ENCODE measurements at places on chromosomes 7 and 10.
A peak's percentile ranks its signal among the peaks of the same experiment; 100 is the strongest.

- no peak for DNase-seq
These were observed 483.5 kb upstream of the POT1 start for GRCh38 chr7:125412890-125413665.

DNA sequence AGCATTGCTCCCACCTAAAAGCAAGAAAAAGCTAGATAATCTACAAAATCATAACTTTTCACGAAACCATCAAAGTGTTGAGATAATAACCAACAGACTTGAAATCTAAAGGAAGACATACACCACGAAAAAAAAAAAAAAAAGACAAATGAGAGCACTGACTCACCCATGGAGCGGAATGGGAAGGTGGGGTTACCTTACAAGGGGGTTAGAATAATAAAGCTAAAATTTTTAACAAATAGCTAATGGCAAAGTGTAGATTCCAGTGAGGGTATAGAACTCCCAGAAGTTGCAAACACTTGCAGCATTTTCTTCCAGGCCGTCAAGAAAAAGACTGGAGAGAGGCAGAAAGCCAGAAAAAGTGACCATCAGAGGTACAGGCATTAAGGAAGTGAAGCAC lies 27.2 kb downstream of the IPMK start:
- no peak for DNase-seq

DNA sequence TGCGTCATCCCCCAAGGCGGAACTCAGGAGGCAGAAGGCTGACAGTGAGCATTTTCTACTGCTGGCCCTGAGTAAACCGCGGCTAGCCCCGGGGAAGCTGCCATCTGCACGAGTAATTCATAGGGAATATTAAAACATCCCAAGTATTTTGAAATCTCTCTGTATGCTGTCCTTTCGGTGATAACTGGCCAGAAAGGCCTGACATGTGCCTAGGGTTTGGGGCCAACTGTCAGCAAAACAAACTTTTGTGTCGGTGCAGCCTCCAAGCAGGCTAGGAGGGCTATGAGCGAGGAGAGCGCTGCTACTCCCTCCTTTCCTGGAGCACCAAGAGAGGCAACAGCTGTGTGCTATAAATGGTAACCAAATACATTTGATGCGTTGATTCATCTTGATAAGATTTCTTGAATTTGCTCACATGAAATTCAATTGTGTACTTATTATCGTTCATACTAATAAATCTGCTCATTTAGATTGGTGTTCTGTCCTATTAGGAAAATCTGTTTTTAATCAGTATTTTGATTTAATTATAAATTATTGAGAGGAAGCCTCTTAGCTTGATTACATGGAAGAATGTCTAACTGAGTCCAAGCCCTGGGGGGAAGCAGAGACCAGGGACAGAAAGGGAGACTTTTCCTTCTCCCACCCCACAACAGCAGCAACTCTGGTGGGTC lies 124.4 kb upstream of the NPS start:
- no peak for DNase-seq

GRCh38 chr7:141660259-141660658 lies 41.7 kb downstream of the DENND11 start:
- no peak for DNase-seq

DNA sequence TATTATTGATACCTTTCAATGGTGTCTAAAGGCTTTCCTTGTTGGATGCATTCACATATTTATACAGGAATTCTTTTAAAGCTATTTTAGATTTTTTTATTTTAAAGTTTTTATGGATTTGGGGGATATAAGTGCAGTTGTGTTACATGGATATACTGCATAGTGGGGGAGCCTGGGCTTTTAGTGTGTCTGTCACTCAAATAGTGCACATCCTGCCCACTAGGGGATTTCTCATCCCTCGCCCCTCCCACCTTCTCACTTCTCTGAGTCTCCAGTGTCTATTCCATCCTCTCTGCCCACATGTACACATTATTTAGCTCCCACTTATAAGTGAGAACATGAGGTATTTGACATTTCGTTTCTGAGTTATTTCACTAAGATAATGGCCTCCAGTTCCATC lies 154.0 kb upstream of the MKI67 start:
- no peak for DNase-seq

GRCh38 chr10:97763947-97764346 lies 7.9 kb downstream of the SFRP5 start:
- no peak for DNase-seq

DNA sequence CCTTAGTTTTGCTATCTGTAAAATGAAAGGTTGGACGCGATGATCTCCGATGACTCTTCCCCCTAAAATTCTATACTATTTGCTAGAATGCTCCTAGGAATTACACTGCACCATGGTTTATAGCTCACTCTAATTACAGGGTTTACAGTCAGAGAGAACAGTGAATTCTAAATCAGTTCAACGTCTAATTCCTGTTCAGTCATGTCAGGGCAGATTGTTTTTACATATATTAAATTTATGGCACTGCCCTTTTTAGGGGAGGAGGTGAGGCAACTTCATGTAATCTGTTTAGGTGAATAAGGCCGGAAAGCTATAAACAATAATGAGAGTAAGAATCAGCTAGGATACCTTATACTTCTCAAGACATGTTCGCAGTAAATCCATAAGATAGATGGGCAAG lies 293.9 kb downstream of the BAMBI start:
- no peak for DNase-seq

GRCh38 chr10:102476466-102477141 lies 25.3 kb upstream of the C10orf95 start:
- no peak for DNase-seq

DNA sequence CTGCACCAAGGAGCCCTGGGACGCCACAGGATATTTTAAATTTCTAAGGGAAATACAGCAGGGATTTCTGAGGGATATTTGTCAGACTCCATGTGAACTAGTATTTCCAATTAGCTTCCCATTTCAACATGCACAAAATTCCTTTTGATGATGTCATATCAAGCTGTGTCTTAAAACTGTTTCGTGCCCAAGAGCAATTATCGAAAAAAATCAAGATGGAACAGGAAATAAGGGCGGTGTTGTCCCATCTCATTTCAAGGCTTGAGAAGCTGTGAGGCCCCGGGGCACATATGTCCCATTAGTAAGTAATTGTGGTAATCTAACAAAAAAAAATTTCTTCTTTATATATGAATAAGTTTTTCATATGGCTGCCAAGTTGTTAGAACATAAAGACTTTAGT lies 47.4 kb downstream of the PPP1R17 start:
- DNase-seq: no peak

DNA sequence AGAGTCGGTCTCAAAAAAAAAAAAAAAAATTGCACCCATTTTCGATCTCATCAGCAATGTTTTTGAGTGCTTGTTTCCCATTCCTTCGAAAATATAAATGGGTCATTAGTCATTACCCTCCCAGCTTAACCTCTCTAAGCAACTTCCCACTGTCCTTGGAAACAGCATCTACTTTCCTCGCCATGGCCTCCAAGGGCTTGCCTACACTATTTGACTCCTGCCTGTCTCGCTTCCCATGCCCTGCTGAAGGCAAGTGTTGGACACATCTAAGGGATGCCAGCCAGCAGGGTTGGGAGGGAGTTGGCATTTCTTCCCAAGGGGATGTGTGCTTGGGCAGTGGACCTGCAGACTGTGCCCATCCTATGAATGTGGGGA lies 12.7 kb upstream of the RHBDD2 start:
- DNase-seq: no peak

DNA sequence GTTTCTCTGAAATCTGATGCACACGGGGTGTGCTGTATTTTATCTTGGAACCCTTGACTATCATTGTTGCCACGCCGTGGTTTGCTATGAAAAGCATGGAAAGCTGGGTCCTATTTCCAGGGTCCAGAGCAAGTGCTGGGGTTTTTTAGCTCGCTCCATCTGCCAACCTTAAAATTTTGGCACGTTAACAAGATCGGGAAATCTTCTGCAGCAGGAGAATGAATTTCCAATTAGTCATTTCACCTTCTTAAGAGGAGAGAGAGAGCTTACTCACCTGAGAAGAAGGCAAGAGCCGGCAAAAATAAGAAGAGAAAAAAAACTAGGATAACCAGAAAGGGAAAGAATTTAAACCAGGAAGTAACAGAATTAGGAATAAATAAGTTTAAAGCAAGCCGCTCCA lies 223.6 kb upstream of the CELF2 start:
- no peak for DNase-seq

GRCh38 chr7:32093415-32094408 lies 23.5 kb upstream of the PDE1C start:
- DNase-seq: no peak

- no peak for DNase-seq
These were observed 12.3 kb upstream of the PANK1 start for GRCh38 chr10:89657302-89657701.

DNA sequence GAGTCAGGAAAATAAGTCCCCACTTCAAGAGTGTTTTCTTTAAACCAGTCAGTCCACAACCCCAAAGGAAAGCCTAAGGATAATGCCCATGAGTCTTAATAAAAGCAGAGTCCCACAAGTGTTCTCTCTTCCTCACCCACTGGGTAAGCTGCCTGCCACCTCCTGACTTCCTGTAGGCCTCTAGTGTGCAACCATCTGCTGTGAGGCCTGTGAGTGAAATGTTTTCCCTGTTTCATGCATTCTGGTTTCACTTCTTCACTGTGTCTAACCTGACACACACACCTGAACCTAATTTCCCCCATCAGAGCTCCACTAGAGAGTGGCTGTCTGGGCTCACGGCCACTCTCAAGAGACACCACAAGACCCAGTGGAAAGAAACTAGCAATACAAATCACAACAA lies 38.9 kb upstream of the GDF10 start:
- peak; percentile 59 for DNase-seq

DNA sequence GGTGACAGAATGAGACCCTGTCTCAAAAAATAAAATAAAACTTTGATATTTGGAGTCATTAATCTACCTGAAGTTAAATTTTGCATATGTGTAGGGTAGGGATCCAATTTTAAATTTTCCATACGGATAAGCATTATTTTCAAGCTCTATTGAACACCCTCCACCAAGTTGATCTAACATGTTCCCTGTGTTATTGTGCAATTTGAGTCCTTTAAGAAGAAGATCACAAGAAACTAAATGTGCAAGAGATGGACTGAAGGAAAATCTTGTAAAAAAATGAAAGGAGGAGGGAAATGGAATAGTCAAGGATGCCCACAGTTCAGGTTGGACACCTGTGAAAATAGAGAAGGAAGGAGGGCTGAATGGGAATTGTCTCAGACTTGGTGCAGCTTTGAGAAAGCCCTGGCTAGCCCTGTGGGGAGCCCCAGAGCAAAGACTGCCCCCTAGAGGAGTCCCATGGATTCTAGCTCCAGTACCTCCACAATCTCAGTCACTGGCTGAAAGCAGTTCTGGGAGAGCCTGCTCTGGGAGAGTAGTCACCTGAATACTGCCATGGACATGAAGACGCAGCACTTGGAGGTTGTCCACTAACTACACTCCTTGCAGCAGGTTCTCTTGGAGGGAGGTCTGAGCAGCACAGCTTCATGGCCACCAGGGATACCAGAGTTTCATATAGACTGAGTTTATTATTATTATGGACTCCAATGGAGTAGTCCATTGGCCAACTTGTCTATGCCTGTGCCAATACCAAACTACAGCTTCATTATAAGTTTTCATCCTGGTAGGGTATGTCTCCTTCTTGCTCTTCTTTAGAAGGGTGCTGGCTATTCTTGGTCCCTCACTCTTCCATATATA lies 5.7 kb upstream of the TIAL1 start:
- DNase-seq: no peak

DNA sequence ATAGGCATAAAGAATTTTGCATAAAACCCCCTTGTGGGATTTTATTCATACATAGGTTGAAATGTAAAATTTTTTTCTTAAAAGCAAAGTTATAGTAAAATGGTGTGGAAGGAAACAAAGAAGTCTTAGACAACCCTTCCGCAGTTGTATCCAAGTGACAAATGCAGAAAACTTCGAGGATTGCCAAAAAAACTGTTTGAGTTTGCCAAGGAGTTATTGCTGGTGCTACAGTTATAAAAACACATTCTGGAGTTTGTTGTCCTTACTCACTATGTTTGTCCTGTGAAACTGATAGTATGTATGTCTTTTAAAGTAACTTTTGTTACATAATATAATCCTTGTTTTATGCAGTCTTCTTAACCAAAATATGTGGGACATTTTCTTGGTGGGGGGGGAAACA lies 120.3 kb downstream of the FOXP2 start:
- no peak for DNase-seq

DNA sequence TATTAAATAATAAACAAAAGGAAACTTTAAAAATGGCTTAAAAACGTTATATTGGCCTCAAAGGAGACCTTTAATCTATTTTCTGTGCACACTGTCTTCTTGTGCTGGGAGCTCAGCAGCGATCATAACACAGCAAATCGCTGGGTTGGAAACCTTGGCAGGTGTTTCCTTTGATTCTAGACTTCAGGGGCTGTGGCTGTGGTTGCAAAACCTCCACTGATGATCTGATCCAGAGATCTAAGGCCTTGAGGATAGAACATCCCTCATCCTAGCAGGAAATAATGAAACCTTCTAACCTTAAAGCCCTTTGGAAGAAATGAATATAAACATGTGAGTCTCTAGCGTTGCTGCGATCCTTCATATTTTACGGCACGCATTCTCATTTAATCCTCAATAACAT lies 29.8 kb downstream of the CDHR3 start:
- DNase-seq: no peak

- no peak for DNase-seq
These were observed 37.2 kb downstream of the APBB1IP start for GRCh38 chr10:26475386-26475785.

GRCh38 chr7:113790025-113790424 lies 128.8 kb downstream of the PPP1R3A start:
- DNase-seq: no peak

GRCh38 chr10:47299611-47300428 lies at the start of gene GDF10:
Gene GDF10 (plus strand): TSS chr10:47300197. CDS start chr10:47300652, 455 bp downstream.
- DNase-seq: no peak

DNA sequence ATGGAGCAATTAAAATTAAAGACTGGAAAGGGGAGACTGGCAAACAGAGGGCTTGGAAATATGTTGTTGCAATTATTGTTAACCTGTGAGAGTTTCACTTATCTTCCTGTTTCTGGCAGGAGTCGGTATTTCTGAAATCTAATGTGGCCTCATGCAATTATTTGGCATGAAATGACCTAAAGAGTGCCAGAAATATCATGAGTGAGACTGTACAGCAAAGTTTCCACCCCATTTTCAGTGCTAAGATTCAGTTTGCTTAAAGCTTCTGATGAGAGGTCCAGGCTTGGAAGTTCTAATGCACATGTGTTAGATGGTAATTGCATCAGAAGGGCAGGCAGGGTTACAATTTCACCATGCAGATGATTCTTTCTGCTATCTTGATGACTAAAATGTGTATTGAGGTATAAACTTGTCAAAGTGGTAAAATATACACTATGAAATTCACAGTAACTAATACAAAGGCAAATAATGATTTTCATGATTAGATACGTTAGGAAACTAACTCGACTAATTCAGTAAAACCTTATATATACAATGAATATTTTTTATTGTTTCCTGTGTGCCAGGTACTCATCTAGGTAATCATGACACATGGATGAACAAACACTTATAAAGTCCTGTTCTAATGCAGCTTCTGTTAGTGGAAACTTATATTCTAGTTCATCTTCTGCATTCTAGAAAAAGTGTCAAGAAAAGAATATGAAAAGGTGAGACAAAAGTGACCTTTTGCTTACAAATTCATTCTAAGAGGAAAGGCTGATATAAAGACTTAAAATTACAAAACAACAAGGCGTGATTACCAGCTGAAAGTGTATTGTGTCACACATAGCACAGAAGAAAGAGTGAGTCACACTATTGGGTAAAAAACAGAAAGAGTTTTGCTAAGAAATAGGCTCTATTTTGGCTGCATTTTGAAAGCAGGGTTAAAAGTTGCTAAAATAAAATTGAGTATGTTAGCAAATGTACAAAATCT lies 533.4 kb upstream of the SEMA3D start:
- DNase-seq: no peak

- no peak for DNase-seq
These were observed 16.3 kb downstream of the TPST1 start for GRCh38 chr7:66221442-66221841.

Measured in GM12864 (cell line).